ENCODE measurements at places on chromosomes 2 and 18.

GRCh38 chr18:74190086-74190485, 41.8 kb downstream of the TIMM21 start:
- DNase-seq, result no peak

DNA sequence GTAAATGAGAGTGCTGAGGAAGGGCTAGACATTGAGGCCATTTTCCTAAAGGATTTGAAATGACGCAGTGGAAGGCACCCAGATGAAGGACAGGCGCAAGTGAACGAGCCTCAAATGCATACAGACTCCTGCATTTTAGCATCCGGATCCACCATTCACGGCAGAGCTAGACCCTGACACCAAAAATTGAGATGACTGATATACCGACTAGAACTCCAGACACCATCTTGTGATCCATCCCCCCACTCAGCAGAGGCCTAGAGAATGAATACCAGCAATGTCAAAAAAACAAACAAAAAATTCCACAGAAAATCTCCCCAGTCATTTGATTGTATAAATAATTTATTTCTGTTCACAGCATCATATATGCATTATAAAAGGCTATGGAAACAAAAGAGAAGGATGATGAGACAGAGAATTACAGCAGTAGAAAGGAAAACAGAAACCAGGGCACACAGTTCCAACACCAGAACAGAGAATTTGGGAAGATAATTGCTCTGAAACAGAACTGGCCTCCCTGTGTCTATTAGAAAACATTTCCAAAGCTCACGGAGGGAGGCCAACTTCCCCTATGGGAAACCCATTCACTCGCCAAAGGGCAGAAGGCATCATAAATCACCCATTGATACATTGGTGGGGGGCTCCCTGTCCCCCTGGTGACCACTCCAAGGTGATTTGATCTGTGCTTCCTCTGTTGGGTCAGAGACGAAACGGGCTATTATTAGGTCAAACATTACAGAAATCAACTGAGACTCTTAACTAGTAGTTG, 4.0 kb downstream of the ARL4C start:
- DNase-seq, result no peak

GRCh38 chr2:25215232-25215631, 46.9 kb upstream of the POMC start:
- no peak for DNase-seq

- peak; percentile 76 for DNase-seq
Observed at GRCh38 chr2:64454386-64455332, 697 bp downstream of the LGALSL start.

GRCh38 chr18:55588111-55588869, at the start of gene TCF4:
TCF4 (minus strand) TSS chr18:55588192; CDS start chr18:55587116, 1,076 bp downstream.
- peak; percentile 77 for DNase-seq

GRCh38 chr18:4831791-4832375, 365.2 kb downstream of the AKAIN1 start:
- no peak for DNase-seq

DNA sequence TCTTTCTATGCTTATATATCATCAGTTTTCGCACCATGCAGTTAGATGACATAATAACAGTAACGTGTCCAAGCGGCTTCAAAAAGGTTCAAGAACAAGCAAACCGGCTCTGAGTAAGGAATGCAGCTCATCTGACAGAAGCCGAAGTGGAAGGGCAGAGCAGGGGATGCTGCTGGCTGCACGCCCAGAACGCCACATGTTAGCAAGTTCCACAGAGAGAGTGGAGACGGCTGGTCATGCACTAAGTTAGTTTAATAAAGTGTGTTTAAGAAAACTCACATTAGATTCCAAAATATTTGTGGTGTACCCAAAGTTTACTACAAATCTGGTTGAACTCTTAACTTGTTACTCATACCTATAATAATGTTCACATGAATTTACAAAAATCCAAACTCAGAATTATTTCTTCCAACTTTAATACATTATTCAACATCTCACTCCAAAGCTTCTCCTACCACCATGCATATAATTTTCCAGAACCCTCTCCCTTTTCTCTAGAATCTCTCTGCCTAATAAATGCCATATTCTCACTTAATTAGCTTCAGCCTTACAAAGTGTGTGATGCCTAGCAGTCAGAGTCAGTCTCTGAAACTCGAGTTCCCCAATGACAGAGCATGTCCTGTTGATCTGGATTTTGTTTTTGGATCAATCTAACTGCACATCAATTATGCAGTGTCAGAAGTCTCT, 170.0 kb downstream of the DNAH7 start:
- DNase-seq, result peak; percentile 79

- no peak for DNase-seq
Observed at GRCh38 chr2:236998236-236998635, 87.5 kb upstream of the COPS8 start.

DNA sequence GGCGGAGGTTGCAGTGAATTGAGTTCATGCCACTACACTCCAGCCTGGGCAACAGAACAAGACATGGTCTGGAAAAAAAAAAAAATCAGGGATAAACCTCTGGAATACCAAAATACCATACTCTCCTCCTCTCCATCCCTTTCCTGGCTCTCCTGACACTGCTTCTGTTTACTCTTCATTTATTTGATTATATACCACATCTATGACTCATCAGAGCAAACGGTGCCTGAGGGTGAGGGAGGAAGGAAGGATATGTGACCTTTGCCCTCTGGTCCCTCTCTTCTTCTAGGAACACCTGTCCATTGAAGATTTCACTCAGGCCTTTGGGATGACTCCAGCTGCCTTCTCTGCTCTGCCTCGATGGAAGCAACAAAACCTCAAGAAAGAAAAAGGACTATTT, 30.0 kb downstream of the VIL1 start:
- DNase-seq, result no peak

DNA sequence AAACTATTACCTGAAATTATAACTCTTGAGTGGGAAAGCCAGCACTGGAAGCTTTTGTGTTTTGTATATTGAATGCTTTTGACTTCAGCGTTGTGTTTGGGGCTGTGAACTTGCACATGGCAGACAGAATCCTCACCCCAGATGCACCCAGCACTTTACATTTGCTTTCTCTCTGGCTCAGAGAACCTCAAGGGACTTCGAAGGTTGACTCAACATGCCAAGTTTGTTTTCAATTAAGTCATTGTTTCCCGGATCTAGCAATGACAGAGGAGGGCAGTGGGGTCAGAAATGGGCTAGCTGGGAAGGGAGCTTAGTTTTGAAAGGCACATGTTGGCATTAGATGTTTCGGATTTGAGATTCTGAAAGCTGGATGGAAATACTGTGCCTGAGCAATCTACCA, 22.4 kb downstream of the TET3 start:
- DNase-seq, result no peak

- no peak for DNase-seq
Observed at GRCh38 chr2:196309691-196310090, 138.3 kb upstream of the STK17B start.

DNA sequence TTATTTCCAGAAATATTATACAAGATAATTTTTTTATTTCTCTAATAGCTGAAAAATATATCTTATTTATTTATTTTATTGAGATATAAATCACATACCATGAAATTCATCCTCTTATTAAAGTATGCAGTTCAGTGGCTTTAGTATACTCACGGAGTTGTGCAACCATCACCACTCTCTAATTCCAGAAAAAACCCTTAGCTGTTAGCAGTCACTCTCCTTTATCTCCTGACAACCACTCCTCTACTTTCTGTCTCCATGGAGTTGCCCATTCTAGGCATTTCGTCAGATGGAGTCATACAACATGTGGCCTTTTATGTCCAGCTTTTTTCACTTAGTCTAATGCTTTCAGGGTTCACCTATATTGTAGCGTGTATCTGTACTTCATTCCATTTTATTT, 66.5 kb downstream of the TCF7L1 start:
- DNase-seq, result no peak

- no peak for DNase-seq
Observed at GRCh38 chr2:191611614-191612013, 66.3 kb upstream of the NABP1 start.

DNA sequence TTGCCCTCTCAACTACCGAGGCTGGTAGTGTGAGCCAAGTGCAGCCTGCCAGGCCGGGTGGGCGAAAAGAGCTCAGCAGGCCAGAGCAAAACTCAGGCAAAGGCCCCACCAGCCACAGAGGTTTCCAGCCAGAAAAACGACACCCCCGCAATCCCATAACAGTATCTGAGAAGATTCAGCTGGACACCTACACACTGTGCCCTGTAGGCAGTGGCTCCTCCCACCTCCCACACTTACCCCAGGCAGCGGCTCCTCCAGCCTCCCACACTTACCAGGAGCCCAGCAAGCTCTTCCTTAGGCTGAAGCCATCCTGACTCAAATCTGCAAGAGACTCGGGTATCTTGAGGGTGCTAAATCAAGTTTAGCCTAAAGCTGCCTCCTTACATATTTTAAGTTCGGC, 15.6 kb upstream of the TMEM18 start:
- no peak for DNase-seq

GRCh38 chr2:12253167-12253778, 463.5 kb upstream of the TRIB2 start:
- no peak for DNase-seq

DNA sequence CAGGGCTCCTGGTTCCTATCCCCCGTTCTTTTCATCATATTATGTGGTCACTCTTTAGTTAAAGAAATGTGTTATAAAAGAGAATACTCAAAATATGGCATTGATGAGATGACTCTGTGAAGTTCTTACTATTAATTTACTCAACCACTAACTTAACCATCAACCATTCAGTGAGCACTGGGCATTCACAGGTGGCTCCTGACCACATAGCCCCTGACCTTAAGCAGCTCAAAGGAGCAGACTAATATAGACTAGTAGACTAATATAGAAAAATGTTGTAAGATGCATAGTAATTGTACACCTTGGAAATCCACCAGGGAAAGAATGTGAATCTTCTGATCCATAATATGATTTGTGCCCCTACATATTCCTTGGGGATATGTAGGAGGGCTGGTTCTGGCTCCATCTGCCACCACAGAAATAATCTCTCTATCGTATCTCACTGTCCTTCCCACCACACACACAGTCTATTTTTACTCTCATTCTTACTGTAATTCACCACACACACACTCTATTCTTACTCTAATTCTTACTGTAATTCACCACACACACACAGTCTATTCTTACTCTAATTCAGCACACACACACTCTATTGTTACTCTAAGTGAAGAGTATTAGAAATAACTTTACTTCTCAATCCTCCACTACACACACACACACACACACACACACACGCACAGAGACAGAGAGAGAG, 188.9 kb upstream of the ITGA4 start:
- no peak for DNase-seq

- DNase-seq, result no peak
Observed at GRCh38 chr2:178455947-178456346, 4.8 kb downstream of the PJVK start.

GRCh38 chr2:38598991-38599295, 3.8 kb downstream of the HNRNPLL start:
- no peak for DNase-seq

GRCh38 chr2:29367986-29368658, 252.9 kb downstream of the CLIP4 start:
- DNase-seq, result no peak

- no peak for DNase-seq
Observed at GRCh38 chr18:74836296-74837139, 238.8 kb downstream of the ZNF407 start.

GRCh38 chr2:143068509-143068908, 60.7 kb upstream of the ARHGAP15 start:
- DNase-seq, result no peak

- no peak for DNase-seq
Observed at GRCh38 chr18:10757946-10758345, 232.1 kb downstream of the NAPG start.

DNA sequence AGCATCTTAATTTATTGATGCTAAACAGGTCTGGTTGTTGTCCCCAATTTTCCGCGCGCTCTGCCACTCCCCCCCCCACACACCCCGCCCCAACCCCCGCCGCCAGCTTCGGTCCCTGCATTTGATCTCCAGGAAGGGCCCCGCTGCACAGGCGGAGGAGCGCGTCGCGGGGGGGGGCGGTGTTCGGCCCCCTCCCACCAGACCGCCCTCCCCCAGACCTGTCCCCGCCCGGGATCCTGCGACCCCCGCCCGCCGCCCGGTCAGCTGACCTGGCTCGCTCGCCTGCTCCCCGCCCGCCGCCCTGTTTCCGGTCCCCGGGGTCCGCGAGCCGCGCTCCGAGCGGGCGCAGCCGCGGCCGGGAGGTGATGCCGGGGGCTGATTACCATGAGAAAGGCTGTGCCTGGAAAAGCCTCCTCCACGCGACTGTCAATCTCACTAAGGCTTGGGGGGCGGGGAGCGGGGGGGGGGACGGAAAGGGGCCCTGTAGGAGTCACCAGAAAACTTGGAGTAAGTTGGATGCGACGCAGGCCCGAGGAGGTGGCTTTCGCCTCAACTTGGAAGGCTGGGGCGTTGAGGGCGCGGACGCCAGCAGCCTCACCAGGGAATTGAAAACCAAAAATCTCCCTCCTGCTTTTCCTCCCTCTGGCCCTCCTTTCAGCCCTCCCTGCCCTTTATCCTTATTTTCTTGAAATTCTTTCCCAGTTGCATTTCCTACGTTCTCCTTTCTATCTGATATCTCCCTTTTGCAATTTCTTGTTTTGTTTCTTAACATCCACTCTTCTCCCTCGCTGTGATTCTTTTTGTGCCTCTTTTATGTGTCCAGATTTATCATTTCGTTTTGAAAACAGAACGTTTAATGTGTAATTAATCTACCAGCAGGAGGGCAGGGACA, 4.4 kb upstream of the ZEB2 start:
- DNase-seq, result peak; percentile 82

GRCh38 chr2:216606551-216607276, 26.5 kb upstream of the IGFBP2 start:
- DNase-seq, result no peak

DNA sequence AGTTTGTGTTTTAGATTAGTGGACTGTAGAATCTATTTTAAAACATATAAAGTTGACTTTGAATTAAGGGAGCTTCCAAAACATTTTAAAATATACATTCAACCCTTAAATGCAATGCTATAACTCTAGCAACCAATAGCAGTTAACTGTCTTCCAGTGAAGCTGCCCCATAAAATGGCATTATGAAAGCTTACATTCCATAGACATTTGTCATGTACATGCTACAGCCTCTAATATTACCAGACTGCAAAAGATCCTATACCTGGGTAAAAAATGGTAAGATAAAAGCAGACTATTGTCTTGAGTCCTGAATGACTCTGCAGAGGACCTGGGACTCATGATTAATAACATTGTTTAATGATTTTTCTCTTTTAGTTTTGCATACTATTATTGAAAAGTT, 489.4 kb downstream of the LRP1B start:
- no peak for DNase-seq

DNA sequence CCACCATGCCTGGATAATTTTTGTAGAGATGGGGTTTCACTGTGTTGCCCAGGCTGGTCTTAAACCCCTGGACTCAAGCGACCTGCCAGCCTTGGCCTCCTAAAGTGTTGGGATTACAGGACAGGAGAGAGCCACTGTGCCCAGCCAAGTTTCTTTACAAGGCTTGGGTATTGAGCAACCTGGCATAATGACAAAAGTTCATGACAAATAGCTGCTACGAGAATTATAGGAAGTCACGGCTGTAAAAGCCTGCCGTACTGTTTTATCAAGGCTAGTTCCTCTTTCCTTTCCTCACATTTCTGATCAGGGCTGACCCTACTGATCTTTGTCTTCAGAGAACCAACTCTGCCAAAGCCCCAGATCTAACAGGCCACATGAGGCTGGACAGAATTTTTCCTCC, 490.4 kb upstream of the SPRED2 start:
- no peak for DNase-seq

GRCh38 chr2:74198023-74198460, 373 bp upstream of the MTHFD2 start:
- no peak for DNase-seq
